ENCODE measurements at places on chromosomes 16 and 17.

DNA sequence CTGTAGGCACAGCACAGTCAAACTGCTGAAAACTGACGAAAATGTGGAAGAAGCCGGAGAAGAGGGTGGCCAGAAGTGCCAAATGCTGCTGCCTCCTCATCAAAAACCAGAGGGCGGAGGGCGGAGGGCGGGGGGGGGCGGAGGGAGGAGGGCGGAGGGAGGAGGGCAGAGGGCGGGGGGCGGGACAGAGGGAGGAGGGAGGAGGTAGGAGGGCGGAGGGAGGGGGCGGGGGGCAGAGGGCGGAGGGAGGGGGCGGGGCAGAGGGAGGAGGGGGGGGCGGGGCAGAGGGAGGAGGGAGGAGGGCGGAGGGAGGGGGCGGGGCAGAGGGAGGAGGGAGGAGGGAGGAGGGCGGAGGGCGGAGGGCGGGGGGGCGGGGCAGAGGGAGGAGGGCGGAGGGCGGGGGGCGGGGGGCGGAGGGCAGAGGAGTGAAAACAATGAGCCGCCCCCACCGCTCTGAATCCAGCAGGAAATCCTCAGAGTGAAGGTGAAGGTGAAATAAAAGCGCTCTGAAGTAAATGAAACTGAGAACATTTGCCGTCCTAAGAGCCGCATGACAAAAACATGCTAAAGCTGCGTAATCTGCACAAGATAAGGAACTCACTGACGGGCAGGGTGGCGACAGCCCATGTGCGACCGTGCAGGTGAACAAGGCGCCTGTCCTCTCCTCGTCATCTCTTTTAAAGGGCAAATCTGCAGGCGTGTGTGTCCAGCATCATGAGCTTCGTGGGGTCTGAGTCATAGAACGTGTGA, 22.6 kb upstream of the CBFA2T3 start:
- no peak for DNase-seq

DNA sequence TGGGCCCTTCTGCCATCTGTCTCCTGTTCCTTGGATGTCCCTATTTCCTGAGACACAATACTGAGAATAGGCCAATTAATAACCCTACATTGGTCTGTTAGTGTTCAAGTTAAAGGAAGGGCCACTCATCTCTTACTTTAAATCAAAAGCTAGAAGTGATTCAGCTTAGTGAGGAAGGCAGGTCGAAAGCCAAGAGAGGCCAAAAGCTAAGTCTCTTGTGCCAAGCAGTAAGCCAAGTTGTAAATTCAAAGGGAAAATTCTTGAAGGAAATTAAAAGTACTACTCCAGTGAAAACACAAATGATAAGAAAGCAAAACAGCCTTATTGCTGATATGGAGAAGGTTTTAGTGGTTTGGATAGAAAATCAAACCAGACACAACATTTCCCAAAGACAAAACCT, 28.8 kb downstream of the ANKFN1 start:
- DNase-seq = no peak

DNA sequence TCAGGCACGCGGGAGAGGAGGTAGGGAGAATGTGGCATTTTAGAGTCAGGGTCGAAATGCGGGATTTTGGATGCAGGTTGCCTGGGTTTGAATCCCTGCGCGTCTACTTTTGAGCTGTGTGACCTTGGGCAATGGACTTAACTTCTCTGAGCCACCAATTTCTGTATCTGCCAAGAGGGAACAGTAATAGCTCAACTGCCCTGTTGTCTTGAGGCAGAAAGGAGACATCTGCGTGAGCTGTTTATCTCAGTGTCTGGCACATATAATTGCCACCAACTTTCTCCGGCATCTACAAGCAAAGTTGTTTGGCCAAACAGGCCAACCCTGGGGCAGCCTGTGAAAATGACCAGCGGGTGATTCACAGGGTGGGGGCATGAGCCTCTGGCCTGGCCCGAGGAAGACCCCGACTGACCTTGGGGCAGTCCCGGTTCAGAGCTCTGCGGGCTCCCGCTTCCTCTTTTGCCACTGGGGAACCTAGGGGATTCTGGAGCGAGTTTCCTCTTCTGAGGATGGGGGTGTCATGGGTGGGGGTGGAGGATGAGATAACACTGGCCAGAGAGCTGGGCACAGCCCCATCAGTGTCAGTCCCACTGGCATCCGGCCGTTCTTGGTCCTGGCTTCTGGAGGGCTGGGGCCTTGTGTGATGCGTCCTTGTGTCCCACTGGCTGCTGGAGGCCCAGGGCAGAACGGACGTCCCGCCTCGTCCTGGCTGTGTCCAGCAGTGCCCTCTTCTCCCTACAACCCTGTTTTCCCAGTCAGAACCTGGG, 1.3 kb downstream of the SNN start:
- no peak for DNase-seq

DNA sequence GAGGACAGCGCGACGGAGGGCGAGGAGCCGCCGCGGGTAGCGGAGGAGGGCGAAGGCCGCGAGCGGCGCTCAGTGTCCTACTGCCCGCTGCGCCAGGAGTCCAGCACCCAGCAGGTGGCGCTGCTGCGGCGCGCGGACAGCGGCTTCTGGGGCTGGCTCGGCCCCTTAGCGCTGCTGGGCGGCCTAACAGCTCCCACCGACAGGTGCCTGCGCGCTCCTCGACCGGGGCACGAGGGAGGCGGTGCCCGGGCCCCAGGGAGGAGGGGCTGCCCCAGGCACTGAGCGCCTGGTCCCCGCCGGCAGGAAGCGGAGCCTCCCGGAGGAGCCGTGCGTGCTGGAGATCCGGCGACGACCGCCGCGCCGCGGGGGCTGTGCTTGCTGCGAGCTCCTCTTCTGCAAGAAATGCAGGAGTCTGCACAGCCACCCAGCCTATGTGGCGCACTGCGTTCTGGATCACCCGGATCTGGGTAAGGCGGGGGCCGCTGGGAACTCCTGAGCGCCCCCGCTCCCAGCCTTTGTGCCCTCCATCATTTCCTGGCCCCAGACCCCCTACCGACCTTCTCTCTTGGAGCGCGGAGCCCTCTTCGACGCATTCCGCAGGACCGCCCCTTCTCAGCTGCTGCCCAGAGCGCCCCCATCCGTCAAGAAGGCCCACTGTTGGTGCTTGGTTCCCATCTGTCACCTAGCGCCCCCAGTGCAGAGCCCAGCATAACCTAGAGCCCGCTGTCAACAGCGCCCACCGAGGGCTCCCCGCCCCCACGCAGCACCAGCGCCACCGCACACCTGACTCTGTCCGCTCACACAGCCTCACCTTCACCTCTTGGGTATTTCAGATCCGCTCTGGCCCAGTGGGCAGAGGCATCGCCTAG, 3.7 kb downstream of the C17orf50 start:
- DNase-seq = peak; percentile 62

DNA sequence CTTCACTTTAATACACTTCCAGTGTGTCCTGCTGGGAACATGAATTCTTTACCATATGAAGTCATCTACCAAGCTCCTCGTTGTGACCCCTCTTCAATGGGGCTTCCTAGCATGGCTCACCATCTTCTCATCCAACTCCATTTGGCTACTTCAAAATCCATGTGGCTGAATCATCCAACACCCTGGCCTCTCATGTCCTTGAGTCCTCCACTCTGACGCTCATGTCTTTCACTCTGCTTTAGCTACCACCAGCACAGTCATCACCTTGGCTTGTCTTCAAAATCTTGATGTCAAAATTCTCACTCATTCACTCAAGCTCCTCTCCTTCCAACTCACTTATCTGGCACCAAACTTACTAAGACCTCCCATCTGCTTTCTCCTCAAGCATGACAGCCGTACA, 35.8 kb downstream of the AMFR start:
- DNase-seq = no peak

DNA sequence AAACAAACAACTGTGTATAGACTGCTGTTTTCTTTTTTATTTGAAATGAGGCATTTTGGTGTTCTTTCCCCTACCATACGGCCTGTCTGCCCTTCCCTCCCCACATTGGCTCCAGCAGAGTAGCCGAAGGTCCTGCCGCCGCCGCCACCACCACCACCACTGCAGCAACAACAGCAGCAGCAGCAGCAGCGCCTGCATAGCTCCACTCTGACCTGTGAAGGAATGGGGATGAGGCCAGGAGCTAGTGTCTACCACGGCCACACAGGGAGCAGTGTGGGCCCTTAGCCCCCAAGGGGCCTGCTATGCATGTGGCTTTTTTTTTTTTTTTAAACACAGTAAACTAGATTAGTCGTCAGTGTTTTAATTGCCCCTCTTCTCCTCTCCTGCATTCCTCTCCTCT, 5.6 kb upstream of the CDK5R1 start:
- no peak for DNase-seq

- DNase-seq = no peak
These were observed 3.4 kb downstream of the ZNF688 start for GRCh38 chr16:30567991-30568638.

DNA sequence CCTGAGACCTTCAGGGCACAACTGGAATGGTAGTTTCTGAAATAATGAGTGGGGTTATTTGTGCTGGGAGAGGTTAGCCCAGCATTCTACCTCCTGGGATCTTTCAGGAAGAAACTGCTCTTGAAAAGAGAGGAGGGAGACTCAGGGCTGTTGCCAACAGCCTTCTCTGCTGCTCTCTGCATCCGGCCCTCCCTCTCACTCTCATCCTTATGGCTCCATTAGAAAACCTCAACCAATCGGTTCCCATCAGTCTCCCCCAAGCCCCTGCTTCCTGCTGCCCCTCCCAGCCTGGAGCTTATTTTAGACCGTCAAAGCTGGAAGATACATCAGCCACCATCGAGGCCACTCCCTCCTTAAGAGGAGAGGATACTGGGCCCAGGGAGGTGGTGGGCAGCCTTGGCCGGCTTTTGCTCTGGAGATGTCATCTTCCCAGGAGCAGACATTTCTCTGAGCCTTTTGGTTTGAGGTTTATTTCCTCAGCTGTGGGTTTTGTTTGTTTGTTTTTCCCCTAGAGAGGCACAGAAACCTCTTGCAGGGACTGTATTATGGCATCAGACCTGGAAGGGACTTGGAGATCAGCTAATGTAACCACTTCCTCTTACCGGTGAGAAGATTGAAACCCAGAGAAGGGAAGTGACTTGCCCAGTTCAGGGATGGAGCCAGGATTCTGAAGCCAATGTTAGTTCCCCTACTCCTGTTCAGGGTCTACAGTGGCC, 2.7 kb downstream of the MPRIP start:
- DNase-seq = no peak

- DNase-seq = peak; percentile 34
These were observed at the start of gene ITGA3 for GRCh38 chr17:50055426-50056216. TSS of gene ITGA3 (plus strand) at chr17:50056110. CDS start at chr17:50056440, 330 bp downstream.

Data from hippocampal formation (tissue), 2 donors.